ENCODE measurements at places on chromosomes 7 and 10.

DNA sequence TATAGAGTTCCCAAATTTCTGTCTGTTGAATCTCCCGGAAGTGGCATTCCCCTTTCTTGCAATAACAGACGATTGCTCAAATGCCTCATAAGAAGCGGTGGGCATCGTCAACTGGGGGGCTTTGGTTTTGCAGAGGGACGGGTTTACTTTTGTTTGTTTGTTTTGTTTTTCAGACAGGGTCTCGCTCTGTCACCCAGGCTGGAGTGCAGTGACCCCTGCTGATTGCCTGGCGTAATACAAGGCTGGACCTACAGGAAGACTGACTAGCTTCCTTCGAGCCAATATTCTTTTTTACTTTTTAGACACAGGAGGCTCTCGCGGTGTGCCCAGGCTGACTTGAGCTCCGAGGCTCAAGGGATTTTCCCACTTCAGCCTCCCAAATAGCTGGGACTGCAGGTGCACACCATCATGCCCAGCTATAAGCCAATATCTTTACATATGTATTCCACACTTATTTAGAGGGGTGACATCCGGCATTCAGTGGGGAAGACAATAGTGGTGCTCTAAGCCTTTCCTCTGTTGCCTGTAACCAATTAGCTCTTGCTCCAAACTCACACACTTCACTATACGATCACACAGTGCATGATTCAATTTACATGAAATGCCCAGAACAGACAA, 58.1 kb downstream of the FHIP2A start:
- no peak for DNase-seq

GRCh38 chr10:123274306-123275135, 120.3 kb downstream of the BUB3 start:
- no peak for DNase-seq

DNA sequence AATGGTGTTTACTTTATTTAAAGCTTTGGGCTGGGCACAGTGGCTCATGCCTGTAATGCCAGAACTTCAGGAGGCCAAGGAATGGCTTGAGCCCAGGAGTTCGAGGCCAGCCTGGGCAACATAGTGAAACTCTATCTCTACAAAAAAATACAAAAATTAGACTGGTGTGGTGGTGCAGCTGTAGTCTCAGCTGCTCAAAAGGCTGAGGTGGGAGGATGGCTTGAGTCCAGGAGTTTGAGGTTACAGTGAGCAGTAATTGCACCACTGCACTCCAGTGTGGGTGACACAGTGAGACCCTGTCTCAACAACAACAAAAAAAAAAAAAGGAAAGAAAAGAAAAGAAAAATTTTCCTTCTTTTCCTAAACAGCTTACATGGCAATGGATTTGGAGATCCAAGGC, 22.0 kb downstream of the SLC16A9 start:
- no peak for DNase-seq

DNA sequence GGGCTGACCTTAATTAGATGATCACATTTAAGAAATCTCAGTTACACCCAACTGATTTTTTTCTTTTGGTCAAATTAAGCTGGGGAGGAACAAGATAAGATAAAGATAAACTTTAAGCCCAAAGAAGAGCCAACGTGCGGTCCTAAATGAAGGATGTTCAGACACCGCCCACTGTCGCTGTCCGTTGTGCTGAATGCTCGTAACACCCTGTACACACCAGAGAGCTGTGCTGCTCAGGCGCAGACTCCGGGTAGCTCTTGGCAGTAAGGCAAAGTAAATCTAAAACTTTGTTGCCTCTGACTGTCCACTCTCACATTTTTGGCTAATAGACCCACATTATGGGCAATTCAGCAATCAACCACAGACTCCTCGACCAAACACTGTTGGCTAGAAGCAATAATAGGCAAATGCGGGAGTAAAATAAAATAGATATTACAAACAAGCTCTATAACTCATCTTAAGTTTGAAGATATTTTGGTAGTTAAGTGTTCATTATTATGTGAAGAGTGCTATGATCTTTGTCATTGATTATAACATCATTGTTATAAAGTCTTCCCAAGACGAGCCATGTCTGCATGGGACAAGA, 57.1 kb downstream of the PLPP4 start:
- DNase-seq = no peak

DNA sequence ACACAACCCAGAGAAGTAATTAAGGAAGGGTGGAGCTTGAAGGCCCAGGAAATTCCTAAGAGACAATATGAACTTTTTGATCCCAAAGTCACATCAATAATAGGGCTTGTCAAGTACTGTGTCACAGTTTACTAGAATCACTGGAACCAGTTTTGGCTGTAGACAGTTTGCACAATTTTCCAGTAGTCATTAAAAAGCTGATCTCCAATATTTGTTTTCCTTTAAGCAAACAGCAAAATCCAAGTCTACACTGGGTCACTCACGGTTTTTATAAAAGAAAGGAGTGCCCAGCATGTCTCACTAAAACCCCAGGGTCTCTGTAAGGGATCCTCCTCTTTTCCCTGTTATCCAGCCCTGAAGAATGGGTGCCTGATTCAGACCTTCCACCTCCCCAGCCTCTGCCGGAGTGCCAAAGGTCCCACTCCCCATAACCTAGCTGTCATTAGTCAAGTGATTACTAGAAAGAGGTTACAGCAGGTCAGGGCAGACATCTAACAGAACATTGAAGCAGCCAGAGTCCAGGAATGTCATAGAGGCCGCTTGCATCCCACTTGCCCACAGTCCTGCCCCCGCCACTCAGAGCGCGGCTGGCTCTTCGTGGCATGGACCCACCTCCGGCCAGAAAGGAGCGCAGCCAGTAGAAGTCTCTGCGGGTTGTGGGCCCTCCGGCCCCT, 552 bp downstream of the SLC25A16 start:
- DNase-seq = no peak

GRCh38 chr10:71587941-71588573, 131.5 kb downstream of the C10orf105 start:
- no peak for DNase-seq

DNA sequence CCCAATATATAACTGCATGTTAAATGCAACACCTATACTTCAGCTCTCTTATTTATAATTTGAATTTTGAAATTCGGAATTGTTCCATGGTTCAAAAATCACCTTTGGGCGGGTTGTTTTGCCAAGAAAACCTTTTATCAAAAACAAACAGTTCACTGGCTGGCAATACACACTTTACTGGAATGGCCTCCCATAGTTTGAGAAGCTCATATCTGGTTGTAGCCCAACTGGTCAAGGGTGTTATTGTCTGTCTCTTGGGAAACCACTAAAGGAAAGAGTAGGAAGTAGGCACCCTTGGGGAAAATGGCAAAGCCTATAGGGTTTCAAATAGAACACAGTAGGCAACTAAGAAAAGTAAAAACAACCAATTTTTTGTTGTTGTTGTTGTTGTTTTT, 117.9 kb downstream of the HIPK2 start:
- DNase-seq = no peak

- peak; percentile 54 for DNase-seq
Measured at GRCh38 chr7:17370901-17371585, 72.6 kb downstream of the AHR start.

- DNase-seq = no peak
Measured at GRCh38 chr10:93220296-93221170, 146.8 kb downstream of the CYP26A1 start.

DNA sequence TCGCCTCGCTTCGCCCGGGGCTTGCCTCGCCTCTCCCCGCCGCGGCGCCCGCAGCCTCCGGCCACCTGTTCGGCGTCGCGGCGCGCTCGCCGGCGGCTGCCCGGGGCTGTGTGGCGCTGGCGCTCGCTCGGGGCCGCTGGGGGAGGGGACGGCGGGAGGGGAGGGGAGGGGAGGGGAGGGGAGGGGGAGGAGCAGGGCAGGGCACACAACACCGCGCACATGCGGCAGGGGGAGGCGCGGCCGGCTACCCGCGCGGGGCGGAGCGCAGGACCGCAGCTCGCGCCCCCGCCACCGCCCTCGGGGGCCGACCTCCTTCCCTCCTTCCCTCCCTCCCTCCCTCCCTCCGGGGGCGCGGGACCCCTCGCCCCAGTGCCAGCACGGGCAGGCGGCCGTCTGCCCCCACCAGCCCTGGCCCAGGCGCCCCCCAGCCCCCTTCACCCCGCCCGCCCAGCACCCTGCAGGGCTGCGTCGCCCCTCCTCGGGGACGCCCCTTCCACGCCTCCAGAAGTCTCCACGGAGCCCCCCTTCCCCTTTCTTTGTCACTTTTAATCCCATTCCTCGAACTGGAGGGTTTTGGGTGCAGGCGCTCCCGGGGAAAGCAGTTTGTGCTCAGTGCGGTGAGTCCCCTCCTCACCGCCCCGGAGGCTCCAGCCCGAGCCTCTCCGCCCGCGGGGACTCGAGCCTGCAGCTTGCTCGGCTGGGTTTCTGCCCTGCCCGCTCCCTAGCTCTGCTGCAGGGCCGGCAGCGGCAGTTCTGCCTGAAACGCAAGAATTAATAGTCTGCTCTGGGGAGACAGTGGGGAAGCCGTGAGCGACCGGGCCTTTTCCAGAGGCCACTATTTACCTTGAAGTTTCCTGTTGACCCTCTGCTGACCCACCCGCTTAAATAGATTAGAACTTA, at the start of gene PARD3:
Gene PARD3, minus strand, starts transcription at position 112 of the 900 bp plus-strand sequence. CDS start 301 bp downstream, outside the sequence.
- peak; percentile 76 for DNase-seq

- DNase-seq = no peak
Measured at GRCh38 chr7:22962775-22963350, 51.1 kb downstream of the HYCC1 start.

DNA sequence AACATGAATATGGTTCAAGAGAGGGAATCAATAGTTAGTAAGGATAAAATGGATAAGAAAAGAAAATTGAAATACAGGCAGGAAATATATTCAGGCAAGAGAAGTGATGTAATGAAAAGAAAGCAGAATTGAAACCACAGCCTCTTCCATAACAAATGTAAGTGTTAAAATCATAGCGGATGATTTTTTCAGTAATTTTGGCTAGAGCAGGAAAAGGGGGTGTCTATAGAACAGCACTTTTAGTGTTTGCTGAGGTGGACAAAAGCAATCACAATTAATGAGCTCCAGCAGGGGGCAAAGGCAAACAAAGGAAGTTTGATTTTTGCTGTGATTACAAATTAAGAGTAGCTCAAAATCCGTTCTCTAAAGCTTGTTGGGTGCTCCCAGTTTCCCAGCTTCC, 79.0 kb downstream of the TRIL start:
- DNase-seq = no peak

DNA sequence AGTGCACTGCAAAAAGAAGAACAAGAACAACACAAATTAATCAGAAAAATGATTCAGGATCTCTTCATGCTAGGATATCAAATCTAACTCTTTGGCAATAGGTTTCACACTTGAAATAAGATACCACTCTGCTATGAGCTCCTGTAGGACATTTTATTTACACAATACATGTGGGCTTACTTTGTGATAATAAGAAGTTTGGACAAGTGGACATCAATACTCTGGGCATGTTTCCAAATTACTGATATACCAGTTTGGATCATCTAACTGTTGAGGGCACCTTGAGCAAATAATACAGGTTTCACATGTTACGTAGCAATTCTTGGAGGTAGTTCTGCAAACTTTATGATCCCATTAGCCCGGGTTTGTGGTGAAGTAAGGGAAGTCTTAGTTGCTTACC, 59.8 kb downstream of the CPVL start:
- DNase-seq = no peak

- DNase-seq = peak; percentile 66
Measured at GRCh38 chr7:151045262-151045661, 3.1 kb upstream of the ASIC3 start.

GRCh38 chr10:118569241-118569881, 26.1 kb downstream of the PRLHR start:
- DNase-seq = no peak

GRCh38 chr7:84100866-84101265, 93.7 kb downstream of the SEMA3A start:
- DNase-seq = no peak

DNA sequence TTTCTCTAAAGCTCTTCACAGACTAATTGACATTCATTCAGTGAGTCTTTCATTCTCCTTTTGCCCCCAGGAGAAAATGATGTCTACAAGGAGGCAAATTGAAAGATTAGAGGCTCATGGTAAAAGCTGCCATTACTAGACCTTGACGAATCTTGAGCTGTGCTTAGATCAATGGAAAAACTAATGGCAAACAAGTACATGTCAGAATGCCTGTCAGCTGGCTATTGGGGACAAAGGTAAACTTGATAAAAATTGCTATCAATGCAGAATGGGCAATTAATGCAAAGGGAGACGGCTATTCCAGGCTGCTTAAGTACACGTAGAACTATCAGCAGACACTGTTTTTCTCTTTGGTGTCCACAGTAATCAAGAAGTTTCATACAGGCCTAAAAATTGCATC, 3.3 kb downstream of the ASAH2 start:
- DNase-seq = no peak

DNA sequence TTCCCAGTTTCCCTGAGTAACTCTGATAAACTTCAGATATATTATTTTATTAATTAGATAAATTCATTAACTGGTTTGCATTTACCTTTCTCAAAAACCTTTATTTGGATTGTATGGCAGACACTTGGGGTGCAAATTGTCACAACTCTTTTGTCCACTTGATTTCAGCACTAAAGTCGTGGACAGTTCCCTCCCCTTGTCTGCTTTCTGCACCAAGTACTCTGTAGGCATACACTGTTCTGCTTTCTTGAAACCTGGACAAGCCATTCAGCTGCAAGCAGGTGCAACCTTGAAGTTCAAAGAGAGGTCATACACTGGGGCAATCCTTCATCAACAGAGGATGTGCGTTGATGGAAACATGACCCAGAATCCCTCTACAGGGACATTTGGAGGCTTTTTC, 162.9 kb downstream of the ARL5B start:
- no peak for DNase-seq

GRCh38 chr7:139991269-139991666, 71.5 kb downstream of the PARP12 start:
- no peak for DNase-seq

GRCh38 chr10:31808258-31809218, 120.1 kb downstream of the ARHGAP12 start:
- no peak for DNase-seq

- DNase-seq = peak; percentile 94
Measured at GRCh38 chr10:70296406-70296899, 12.6 kb upstream of the NPFFR1 start.

DNA sequence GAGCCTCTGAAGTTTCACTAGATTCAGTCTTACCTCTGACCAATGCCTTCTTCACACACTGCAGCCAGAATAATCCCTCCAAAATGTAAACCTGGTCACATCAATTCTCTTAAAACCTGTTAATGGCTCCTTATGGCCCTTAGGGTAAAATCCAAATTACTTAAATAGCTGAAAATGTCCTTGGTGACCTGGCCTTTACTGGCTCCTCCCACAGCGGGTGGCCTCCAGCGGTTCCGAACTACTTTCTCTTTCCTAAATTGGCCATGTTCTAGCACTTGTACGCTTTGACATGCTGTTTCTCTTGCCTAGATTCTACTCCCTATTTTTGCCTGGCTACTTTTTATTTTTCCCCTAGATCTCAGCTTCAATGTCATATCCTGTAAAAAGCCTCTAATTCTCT, 36.1 kb downstream of the AGK start:
- DNase-seq = no peak
